RCC 7860 (cell line): ENCODE measurements at places on chromosomes 4 and X.

DNA sequence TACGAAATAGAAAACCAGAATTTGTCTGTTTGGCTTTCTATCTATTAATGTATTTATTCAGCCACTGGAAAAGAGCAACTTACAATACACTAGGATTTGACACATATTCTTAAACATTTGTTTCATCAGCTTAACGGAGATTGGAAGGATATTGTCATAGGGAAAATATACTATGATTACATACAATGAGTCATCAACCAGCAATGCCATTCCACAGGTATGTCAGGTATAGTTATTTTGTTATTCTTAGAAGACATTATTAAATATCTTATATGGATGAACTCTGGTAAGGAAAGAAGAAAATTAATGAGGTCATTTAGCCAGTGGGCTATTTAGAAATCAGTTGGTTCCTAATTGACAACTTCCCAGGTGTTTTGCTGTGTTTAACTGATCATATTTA lies 926.6 kb downstream of the STIM2 start:
- no peak for DNase-seq

DNA sequence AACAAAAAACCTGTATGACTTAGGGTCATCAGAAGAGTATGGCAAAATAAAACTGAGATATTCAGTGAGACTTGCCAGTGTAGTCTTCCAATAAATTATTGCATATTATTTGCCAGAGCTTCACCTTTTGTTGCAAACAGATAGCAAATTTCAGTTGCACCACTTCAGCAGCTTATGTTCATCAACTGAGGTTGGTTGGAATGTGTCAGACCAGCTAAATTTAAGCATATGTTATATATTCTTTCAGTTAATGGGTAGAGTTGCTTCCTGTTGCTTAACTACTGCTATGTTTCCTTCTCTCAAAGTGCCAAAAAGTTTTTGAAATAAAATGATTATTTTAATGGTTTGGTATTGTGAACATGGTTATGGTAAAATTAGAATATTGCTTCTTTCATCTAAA lies 61.5 kb downstream of the GALNT7 start:
- no peak for DNase-seq

GRCh38 chr4:71841336-71841735 lies 57.5 kb upstream of the GC start:
- DNase-seq = no peak

- DNase-seq = no peak
Measured at GRCh38 chrX:148540671-148541583, 40.5 kb downstream of the AFF2 start.

DNA sequence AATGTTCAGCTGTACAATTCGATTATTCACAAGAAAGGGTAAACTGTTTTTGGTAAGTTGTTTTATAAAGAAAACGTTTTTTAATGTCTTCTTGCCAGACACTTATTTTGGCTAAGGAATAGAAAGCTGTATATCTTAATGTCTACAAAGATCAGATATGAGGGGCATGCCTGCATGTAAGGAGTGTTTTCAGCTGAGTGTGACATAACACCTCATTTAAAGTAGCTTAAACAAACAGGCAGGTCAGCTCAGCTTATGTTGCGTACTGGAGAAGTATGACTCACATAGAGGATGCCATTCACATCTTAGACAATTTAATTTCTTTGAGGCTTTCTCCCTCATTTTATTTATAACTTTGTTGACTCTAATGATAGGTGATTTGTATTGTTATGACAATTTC lies 30.4 kb downstream of the LAMTOR3 start:
- DNase-seq = no peak

DNA sequence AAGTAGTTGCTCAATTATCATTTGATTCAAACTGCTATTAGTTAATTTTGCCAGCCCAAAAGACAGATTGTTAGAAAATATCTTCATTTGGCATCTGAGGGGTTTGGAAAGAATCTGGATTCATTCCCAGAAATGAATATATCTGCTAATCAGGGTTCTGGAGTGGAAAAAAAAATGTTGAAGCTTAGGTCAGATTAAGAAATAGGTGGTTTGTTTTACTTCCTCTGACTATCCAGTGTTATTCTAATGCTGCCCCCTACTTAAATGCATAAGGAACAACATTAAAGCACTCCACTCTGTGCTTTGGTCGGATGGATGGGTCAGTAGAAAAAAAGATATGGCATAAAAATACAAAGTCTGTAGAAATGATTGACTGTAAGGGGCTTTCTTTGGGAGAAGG lies 89.0 kb downstream of the LUZP4 start:
- no peak for DNase-seq

DNA sequence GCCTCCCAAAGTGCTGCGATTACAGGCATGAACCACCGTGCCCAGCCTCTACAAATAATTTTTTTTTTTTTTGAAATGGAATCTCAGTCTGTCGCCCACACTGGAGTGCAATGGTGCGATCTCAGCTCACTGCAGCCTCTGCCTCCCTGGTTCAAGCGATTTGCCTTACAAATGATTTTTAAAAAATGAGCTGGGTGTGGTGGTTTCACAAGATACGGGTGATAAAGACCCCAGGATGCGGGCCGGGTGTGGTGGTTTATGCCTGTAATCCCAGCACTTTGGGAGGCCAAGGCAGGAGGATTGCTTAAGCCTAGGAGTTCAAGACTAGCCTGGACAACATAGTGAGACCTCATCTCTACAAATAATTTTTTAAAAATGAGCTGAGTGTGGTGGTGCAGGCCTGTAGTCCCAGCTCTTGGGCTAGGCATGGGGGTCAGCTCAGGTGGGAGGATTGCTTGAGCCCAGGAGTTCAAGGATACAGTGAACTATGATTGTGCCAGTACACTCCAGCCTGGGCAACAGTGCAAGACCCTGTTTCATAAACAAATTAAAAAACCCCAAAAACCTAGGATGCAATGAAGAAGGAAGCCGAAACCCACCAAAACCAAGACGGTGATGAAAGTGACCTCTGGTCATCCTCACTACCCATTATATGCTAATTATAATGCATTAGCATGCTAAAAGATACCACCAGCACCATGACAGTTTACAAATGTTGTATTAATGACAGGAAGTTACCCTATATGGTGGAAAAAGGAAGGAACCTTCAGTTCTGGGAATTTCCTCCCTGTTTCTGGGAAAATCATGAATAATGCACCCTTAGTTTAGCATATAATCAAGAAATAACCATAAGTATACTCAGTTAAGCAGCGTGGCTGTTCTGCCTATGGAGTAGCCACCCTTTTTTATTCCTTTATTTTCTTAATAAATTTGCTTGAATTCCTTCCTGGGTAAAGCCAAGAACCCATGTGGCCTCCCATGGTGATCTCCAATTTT lies 27.7 kb downstream of the PDGFRA start:
- DNase-seq = no peak

DNA sequence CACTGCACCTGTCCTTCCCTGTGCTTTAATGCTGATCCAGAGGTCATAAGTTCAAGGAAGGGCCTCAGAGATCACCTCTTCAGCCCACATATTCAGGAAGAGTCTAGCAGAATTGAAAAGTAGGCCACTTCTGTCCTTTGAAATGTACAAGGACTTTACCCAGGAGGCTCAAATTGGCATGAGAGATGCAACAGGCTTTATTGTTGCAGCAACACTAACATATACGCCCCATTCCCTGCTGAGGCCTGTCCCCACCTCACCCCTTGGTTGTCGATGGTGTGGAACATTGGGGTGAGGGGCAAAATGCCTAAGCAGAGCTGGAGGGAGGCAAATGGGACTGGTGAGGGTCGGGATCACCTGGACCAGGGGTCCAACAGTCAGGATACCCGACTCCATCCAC lies 2.8 kb downstream of the PRAF2 start:
- no peak for DNase-seq

DNA sequence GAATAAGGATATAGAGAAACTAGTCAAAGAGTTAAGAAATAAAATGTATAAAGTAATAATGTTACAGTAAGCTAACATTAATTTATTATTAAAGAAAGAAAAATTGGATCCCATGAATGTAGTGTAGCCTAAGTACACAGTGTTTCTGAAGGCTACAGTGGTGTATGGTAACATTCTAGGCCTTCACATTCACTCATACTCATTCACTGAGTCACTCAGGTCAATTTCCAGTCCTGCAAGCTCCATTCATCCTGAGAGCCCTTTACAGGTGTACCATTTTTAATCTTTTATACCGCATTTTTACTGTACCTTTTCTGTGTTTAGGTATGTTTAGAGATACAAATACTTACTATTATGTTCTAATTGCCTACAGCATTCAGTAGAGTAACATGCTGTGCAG lies 120.6 kb upstream of the AGA start:
- no peak for DNase-seq

DNA sequence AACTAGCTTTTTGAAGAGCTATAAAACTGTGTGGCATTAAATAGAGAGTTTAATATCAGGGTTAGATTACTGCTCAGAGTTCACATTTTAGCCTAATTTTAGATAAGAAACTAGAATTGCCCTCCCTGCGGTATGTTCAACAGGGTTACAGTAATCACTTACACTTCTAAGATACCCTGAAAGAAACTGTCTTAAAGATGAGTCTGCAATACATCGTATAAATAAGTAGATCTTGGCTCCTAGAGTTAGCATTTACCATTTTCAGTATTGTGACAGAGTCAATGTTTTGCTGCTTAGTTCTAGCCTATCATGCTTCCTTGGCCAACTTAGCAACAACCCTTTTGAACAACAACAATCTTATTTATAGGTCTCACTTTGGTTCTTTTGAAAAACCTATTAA lies 217.8 kb upstream of the NDST4 start:
- no peak for DNase-seq

DNA sequence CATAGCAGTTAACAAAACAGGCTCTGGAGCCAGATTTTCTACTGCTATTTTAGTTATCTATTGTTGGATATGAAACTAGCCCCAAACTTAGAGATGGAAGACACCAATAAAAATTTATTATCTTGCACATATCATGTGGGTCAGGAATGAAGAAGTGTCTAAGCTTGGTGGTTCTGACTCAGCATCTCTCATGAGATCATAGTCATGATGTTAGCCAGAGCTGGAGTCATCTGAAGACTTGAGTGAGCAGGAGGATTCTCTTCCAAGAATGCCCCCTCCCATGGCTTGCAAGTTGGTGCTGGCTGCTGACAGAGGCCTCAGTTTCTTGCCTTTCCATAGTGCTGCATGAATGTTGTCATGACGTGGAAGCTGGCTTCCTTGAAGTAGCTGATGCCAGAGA lies 68.2 kb upstream of the TAPT1 start:
- no peak for DNase-seq

GRCh38 chr4:794900-795725 lies 30.8 kb downstream of the CPLX1 start:
- no peak for DNase-seq

DNA sequence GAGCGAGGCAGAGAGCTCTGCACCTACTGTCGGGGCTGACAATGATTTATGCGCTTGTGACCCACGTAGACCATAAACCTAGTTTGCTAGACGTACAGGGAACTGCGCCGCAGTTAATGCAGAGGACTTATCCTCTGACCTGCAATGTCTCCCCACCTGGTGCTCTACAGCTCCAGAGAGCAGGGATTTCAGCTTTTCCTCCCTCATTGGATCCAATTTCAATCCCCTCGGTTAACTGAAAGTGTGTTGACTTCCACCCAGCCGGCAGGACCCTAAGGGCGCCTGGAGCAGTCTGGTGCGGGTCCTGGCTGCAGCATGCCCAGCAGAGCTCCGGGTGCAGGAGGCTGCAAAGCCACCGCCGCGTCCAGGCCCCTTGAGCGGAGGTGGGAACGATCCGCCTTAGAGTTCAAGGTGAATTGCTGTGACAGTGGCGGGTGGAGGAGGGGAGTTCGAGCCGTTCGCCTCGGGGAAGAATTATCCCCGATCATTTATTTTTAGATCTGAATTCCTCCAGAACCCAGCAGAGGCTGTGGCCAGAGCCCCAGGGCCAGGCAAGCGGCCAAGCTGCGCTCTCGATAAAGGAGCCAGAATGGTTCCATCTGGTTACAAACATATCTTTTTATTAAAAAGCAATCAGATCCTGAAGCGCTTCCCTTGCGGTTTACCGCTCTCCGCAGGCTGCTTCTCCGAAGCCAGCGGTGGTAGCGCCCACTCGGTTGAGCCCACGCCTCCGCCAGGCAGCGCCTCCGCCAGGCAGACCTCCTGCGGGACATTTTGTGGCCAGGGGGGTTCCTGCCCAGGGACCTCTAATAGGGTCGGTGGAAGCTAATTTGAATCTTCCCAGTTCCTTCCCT lies 66.0 kb downstream of the FBXO8 start:
- no peak for DNase-seq

- DNase-seq = no peak
Measured at GRCh38 chr4:77268108-77268507, 111.1 kb downstream of the CCNG2 start.

DNA sequence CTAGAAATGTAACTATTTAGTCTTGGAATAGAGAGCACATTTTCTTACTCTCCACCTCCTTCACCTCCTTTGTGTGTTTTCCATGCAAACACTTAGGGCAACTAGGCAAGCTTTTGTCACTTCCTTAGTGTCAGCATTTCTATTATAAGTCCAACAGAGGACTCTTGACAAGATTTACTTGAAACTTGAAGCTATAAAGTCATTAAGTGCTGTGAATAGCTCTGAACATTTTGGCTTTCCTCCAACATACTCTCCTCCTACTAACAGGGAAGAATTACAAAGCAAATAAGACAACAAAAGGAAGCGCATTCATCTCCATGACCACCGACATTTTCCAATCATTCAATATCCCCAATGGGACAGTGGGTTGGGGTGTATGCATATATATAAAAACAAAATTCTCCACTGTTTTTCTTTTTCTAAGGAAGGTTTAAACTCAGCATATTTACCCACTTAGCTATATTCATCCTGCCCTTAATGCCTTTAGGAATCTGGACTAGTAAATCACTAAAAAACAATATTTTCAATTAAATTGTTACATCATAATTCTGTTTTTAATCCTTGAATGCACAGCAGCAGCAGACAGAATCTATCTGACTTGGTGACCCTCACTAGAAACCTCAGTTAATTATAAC lies 264.6 kb downstream of the SNCA start:
- DNase-seq = no peak

DNA sequence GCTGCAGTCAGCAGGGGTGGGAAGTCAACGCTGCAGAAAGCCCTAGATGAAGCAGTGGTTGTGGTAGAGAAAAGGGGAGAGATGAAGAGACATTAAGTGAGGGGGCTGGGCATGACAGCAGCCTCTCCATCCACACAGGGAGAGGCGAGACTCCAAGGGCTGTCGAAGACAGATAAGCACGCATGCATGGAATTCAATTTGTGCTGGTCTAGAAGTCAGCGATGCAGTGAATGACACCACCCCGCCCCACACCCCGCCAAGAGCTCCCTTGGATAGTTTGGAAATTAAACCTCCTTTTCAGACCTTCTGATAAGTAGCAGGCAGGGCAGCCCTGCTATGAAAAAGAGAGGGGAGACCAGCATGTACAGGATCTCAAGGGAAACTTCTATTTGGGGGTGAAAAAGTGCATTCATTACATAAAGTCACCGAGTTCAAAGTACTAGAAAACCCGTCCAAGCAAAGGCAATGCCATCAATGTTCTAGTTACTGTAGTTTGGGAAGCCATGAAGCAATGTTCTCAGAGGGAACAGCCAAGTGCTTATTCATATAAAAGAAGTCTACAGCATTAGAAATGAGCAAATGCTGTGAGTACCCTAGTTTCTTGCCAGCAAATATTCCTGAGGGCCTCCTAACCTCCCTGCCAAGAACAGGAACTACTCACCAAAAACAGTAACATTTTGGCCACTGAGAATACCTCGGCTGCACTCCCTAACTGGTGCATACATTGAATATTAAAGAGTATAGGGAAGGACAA lies 152.3 kb upstream of the ANXA10 start:
- DNase-seq = no peak
